ENCODE measurements at places on chromosomes 4 and X. TPM values are rescaled to one million over a fixed set of nuclear protein-coding genes. Genes with fewer than 3 reads are reported as not detected.

Gene BEND4
- not detected for total RNA-seq

DNA sequence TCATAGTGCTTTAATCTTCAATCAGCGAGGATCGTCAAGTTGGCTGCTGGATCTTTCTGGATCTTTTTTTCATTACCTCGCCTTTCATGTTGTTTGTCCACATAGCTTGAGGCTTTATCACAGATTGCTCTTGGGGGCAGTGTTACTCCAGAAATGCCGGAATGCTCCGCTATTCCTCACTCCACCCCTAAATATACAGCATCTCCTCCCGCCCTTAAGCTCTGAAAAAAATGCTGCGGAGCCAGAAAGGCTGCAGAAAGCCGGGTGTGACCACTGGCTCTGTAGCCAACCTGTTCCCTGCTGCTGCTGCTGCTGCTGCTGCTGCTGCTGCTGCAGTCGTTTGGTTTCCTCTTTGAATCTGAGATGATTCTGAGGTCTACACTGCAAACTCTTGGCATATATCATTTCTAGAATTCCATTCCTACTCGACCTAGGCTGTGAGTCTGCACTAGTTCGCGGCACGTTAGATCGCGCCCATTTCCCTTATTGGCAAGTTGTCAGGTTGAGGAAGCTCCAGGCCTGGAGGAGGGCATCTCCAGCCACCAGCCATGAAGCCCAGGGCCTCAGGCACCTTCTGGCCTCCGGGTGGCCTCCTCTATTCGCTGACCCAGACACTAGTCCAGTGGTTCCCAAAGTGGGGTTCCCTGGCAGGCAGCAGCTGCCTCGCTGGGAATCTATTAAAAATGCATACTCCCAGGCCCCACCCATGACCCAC, 34.2 kb downstream of the WDR13 start:
- peak; percentile 93 for DNase-seq

Gene GAGE13
- total RNA-seq: not detected

DNA sequence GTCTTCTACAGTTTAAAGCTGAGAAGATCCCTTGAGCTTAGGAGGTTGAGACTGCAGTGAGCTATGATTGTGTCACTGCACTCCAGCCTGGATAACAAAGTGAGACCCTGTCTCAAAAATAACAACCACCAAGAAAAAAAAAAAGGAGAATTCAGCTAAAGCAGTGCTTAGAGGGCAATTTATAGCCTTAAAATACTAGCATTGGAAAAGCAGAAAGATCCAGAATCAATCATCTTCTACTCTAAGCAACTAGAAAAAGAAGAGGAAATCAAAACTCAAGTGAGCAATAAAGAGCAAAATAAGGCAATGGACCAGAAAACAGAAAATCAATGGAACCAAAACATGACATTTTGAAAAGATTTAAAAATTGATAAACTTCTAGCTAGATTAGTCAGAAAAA, 639 bp upstream of the PI4K2B start:
- no peak for DNase-seq

DNA sequence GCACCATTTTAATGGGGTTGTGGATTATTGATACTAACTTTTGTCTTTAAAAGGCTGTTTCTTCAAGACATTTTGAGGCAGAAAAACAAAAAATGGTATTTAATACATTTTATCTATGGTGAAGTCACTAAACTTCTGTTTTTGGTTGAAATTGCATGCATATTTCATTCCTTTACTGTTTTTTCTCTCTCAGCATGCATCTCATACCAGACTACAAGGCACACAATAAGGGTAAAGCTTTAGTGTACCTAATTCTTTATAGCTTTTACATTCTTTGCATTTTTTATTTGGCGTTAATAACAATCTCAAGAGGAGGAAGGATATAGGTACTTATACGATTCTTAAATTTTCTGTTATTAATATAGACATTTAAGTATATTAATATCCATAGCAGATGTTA, 151.0 kb upstream of the DKK2 start:
- DNase-seq: no peak

- DNase-seq: peak; percentile 11
These were observed 514.2 kb upstream of the DIPK2B start for GRCh38 chrX:45714866-45715265.

DNA sequence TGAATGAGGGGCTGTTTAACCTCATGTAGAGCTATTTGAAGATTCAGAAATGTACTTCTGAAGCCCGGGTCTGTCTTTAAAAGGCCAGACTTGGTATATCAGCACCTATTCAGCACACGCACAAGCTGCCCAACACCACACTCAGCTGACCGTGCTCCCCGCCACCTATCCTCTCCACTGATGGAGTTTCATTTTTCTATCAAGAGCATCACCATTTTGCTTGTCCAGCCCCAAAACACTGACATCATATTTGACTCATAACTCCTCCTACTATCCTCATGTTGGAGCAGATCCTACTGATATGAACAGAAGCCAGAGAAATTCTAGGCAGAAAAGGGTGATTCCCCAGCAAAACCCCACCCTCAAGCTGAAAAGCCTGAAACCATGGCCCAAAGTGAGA, 100.3 kb downstream of the SORBS2 start:
- no peak for DNase-seq

DNA sequence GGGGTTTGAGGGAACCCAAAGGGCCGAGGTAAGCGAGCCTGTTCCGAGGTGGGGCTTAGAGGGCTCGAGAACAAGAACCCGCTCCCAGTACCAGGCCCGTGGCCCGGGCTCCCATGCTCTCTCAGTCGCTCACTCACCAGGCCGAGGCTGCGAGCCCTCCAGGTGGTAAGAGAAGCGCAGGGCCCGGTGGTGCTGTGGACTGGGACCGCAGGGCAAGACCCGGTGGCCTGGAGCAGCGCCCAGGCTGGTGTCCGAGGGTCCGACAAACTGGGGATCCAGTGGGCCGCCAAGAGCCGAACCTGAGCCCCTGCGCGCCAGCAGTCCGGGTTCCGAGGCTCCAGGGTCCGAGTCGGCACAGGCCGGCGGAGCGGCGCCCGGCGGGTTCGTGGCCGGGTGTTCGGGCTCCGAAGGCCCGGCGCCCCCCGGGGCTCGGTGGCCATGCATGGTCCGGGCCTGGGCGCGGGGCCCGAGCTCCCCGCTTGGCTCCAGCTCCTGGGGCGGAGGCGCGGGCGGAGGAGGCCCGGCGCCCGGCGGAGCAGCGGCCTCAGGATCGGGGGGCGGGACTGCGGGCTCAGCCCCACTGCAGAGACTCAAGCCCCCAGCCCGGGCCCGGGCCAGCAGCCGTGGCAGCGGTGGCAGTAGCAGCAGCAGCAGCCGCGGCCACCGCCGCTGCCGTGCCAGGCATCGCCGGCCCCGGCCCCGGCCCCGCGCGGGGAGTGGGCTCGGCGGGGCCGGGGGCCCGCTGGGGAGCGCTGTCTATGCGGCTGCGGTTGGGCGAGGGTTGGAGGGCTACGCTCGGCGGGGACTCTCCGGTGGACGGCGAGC, 833 bp downstream of the FGD1 start:
- DNase-seq: peak; percentile 91

- DNase-seq: no peak
These were observed 108.9 kb downstream of the AFAP1 start for GRCh38 chr4:7830747-7831146.

GRCh38 chrX:11188664-11189063, 77.5 kb downstream of the HCCS start:
- no peak for DNase-seq

DNA sequence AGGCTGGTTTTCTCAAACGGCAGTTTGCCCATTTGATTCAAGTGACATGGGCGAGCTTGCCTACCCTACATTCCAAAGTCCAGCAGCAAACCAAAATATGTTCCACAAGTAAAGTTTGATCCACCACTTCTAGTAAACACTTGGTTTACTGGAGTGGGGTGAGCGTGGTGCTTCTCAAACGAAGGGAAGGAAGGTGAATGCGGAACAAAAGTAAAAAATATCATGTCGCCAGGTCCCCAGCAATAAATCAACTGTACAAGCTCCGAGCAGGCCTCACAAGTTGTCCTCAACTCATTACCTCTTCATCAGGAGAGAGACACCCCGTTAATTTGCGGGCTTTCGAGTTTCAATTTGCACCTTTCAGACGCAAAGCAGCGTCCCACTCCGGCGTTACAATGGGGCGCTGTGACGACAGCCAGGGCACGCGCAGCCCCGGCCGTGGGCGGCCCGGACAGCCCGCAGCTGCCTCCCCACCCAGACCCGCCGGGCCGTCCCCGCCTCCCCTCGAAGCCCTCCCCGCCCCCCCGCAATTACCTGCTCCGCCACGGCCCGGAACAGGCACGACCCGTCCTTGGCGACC, 1.0 kb downstream of the OTUD4 start:
- peak; percentile 94 for DNase-seq

GRCh38 chr4:168124008-168124641, 31.8 kb downstream of the ANXA10 start:
- DNase-seq: peak; percentile 30

Gene HOPX
- 0.29 TPM for total RNA-seq

- peak; percentile 48 for DNase-seq
These were observed 77.5 kb downstream of the IL15 start for GRCh38 chr4:141713771-141714445.

DNA sequence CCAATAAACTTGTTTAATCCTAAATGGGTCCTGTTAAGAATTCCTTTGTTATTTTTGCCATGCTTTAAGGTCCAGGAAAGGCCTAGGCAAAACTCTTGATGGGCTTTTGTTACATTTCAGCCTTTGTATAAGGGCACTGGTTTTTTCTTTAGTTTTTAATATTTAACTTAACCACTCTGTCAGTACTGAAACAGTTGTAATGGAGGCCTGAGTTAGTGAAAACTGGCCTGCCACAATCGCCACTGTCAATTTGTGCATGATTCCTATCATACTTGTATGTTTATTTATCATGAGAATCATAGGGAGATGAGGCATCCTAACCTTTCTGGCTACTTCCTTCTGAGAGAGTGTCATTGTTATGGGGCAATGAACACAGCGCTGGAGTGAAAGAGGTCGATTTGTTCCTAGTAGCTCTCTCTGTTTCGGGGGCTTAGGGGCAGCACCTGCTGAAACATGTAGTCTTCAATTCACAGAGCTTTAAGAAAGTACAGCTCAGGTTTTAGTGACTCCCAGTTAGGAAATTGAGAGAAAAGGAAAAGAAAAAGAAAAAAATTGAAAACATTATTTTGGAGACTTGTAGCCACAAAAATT, 393.8 kb upstream of the FSTL5 start:
- DNase-seq: no peak

GRCh38 chrX:153556767-153557166, 39.3 kb downstream of the ATP2B3 start:
- no peak for DNase-seq

Gene AWAT2
- not detected for total RNA-seq

- DNase-seq: no peak
These were observed 74.3 kb downstream of the NUDT11 start for GRCh38 chrX:51421972-51422597.

Gene CLIC2
- total RNA-seq: 1.2 TPM

DNA sequence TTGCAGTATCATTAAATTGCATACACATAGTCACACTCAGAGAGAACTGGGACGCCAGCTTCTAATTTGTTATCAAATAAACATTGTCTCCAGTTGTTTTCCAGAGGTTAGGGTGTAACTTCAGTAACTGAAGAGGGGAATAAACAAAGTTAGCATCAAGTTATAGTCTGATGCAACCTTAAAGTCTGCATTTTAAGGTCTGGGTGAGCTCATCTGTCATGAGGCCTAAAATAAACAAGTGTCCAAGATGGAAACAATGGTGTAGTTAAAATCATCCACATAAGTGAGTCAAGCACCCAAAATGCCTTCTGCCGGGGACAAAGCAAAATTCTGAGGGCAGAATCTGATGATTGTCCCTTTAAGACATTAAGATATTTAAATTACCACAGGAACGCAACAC, 70.3 kb upstream of the EMCN start:
- no peak for DNase-seq

DNA sequence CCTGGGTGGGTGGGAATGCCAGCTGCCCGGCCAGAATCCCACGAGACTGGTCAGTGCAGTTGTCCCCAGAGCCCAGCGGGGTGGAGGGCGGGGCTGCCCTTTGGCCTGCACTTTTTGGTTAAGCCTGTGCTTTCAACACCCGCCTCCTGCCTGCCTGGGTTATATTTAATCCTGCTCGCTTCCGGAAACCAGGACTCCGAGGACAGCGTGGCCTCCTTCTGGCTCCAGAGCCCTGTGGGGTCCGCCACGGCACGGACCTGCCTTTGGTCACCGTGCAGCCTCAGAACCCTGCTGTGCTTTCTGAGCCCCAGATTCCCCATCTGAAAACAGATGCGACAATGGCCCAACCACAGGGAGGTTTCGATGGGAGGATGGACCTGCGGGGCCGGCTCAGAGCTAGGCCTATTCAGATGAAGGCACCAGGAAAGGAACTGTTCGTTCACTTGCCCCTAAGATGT, 29.4 kb upstream of the KIAA0232 start:
- peak; percentile 42 for DNase-seq

DNA sequence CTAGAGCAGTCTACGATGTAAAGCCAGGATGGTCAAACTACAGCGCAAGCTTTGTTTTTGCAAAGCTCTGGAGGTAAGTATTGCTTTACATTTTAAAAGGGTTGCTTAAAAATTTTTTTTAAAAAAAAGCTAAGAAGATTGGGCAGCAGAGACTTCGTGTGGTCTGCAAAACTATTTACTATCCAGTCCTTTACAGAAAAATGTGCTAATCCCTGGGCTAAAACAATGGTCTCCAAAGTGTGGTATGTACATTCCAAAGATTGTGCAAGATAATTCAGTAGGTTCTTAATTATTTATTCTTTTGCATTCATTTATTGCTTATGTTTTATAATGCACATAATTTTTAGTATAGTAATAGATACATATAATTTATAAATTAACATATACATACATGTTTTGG, 113.2 kb downstream of the MFAP3L start:
- no peak for DNase-seq

GRCh38 chr4:54169176-54169575, 59.9 kb upstream of the PDGFRA start:
- DNase-seq: no peak

GRCh38 chr4:54571293-54572151, 86.2 kb upstream of the KIT start:
- no peak for DNase-seq

Gene NSUN7
- total RNA-seq: 0.29 TPM

DNA sequence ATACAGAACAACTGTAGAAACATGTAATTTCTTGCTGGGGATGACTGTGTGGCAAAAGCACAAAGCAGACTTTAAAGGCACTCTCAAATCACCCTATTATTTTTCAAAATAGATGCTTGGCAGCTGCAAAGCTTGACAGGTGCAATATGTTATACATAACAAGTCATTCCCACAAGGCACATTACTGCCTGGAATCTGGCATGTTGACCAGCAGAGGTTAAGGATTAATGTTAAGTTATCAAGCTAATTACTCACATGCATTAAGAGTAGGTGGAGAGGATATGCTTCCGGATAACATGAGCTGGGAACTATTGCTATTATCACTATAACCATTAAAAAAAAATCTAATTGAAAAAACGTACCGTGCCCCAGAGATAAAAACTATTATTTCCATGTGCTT, 17.8 kb downstream of the ANOS1 start:
- DNase-seq: peak; percentile 83

Gene SMR3B
- total RNA-seq: not detected

Gene SPANXA1
- not detected for total RNA-seq

Gene KDR
- total RNA-seq: not detected

Gene CORIN
- total RNA-seq: 0.88 TPM
